ENCODE measurements at places on chromosomes 4 and X.

DNA sequence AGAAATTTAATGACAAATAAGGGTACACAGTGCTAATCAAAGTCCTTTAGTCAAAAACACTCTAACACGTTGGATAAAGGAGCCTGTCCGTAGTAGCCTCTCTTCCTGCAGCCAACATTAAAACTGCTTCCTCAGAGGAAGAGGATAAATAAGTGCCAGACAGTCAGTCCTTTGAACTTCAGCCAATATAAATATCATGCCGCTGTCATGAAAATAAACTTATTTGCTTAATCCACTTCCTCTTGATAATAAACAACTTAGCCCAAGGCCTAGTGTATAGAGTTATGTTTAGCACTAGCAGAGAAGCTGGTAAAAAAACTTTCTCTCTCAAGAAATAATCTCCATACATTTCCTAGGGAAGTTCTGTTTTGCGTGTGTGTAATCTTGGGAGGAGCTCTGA lies 196.7 kb downstream of the HS3ST1 start:
- DNase-seq = no peak

- DNase-seq = no peak
Observed at GRCh38 chr4:102387552-102388150, 42.4 kb upstream of the SLC39A8 start.

DNA sequence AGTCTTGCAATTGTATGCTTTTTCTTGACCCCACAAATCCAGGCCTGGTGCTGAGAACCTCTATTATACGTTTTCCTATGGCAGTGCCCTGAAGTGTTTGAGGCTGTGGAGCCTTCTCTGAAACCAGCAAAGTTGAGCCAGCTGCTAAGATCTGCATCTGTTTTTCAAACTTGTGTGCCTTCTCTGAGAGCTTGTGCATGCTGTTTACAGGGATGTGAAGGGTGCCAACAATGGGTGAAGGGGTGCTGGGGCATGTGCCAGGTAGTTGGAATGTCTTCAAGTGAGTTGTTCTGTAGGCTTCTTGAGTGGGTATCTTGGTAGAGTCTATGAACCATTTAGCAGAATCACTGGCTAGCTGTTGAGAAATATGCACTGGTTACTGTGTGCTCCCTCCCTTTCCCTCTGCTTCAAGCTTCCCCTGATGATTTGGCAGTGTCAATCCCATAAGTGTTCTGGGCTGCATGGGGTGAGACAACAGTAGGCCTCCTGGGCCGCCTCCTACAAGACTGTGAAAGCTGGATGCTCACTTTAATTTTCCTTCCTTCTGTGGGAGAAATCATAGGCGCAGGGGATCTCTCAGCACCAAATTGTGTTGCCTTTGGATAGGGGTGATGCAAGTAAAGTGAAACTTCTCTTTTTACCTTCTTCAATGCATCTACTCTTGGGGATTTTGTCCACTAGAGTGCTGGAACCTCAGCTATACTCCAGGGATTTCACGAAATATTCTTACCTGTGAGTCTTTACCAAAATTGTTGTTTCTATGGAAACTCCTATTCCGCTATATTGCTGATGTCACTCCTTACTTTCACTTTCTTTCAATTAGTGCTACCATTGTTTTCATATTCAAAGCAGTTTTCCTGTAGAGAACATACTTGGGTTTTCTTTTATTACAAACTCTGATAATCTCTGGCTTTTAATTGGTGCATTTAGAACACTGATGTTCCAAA lies 30.0 kb downstream of the ITM2A start:
- no peak for DNase-seq

- DNase-seq = no peak
Observed at GRCh38 chr4:41727861-41728572, 20.5 kb downstream of the PHOX2B start.

DNA sequence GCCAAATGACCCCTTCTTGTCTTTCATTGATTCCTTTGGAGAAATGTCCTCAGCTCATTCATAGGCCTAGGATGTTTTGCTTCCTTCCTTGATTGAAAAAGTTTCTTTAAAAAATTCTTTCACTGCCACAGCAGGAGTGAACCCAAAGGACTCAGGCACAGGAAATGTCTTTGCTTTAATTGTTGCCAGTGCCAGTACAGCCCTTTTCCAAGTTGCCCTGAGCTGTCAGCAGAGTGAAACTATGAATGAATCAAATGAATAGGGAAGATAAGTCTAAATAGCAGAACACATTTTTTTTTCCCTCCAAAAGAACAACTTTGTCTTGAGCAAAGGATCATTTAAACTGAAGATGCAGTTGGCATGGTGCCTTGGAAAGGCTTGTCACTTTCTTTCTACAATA lies 63.8 kb upstream of the SLC4A4 start:
- DNase-seq = no peak

GRCh38 chr4:13921805-13922204 lies 294.3 kb upstream of the BOD1L1 start:
- no peak for DNase-seq

All from sciatic nerve (tissue), 2 donors.